ENCODE measurements at places on chromosomes 4 and X. TPM values are rescaled to one million over a fixed set of nuclear protein-coding genes. Genes with fewer than 3 reads are reported as not detected.
A peak's percentile ranks its signal among the peaks of the same experiment; 100 is the strongest.

DNA sequence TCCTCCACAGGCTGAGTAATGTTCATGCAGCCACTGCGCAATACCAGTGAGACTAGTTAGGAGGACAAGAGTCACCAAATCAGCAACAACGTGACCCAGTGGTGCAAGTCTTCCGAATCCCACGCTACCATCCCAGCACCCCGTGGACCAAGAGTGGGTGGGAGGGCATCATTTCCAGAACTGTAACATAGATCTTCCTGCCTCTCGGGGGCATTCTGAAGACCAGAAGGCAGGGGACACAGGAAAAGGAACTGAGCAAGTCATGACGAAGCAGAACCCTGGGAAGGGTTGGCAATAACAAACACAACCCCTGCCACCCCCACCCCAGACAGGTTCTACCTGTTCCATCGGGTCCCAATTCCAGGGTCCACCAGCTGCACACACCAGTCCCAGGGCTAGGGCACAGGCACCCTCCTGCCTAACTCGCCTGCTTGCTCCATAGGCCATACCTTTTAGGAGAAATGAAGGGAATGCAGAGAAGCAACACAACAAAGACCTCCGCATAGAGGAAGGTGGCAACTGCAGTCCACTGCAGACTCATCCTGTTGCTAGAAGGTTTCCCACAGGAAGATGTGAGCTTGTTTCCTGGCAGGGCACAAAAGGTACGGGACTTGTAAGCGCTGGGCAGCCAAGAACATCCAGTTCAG, 1.4 kb downstream of the BCAP31 start:
- DNase-seq: no peak

GRCh38 chrX:136272325-136272724, 21.1 kb upstream of the MAP7D3 start:
- no peak for DNase-seq

- no peak for DNase-seq
Observed at GRCh38 chr4:16245241-16245640, 19.0 kb upstream of the TAPT1 start.

- peak; percentile 24 for DNase-seq
Observed at GRCh38 chr4:173698557-173699262, 168.7 kb upstream of the HAND2 start.

GRCh38 chr4:89204624-89205023, 93.3 kb downstream of the TIGD2 start:
- no peak for DNase-seq

- no peak for DNase-seq
Observed at GRCh38 chr4:10371869-10372471, 85.3 kb downstream of the ZNF518B start.

DNA sequence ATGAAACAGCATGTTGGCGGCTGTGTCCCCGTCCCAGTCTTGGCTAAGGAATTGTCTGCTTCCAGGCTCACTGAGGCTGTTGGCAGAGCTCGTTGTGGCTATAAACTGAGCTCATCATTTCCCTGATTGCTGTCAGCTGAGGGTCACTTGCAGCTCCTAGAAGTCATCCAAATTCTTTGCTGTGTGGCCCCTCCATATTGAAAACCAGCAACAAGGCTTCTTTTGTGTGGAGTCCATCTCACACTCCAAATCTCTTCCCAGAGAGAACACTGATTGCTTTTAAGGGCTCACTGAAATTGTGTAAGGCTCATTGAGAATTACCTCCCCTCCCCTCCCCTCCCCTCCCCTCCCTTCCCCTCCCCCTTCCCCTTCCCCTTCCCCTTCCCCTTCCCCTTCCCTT, 23.3 kb downstream of the TBC1D14 start:
- no peak for DNase-seq

DNA sequence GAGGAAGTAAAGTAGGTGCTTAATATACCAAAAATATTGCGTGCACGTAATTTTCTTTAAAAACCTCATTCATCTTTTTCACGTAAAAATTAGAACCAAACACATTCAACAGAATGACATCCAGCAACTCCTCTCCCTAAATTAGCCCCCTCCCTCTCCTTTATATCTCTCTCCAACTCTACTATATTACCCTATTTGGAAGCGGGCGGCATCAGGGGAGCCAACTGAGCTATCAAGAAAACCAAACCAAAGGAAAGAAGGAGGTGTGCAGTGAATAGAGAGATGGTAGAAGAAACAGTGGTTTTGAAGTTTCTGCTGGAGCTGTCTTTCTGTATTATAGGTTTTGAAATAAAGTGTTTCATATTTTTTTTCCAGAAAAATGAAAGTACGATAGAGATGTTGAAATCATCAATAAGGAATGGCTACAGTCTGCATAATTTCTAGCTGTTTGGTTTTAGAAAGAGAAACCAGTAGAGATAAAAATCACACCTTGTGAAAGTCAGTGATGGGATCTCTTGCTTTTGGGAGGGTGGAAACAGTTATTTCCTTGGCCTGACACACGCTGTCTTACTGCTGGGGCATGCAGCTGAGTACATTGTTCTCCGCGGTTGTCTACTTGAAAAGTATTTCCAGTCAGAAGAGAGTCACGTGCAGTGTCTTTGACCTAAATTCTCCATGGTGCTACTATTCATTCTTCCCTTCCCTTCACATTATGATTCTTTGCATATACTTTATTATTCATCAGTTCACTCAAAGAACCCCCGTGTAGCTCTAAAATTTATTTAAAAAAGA, 94.1 kb upstream of the WDR17 start:
- no peak for DNase-seq

DNA sequence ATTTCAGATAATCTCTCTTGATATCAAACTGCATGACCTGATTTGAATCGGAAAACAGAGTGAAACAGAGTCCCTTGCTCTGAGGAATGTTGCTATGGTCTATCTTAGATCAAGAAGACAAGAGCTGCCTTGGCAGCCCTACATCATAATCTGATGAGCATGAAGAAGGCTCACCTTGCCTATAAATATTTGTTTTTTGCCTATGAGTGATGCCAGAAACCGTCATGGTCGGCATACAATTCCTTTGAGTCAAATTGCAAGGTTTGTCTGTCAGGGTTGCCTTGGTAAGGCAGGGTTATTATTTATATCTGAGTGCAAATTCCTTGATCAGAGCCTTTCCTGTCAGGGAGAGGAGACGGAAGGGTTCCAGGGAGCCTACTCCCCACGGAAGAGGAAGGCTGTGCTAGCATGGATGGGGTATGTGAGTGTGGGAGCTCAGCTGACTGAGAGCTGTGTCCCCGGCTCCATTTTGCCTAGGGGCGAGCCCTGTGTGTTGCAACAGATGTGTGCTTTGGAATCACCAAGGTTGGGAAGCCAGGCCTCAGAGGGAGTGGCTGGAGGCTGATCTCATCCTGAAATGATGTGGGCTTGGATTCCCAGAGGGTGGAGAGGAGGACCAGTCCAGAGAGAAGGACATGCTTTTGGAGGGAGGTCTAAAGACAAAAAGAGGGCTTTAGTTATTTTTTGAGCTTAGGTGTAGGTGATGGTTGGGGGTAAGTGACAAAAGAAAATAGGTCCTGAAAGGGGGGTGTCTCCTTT, 43.6 kb downstream of the RTL9 start:
- DNase-seq: no peak

The CSN1S1 gene
- total RNA-seq: not detected

- no peak for DNase-seq
Observed at GRCh38 chr4:53703267-53703655, 112.0 kb upstream of the LNX1 start.

GRCh38 chr4:48781968-48782367, 1.9 kb upstream of the FRYL start:
- DNase-seq: no peak

DNA sequence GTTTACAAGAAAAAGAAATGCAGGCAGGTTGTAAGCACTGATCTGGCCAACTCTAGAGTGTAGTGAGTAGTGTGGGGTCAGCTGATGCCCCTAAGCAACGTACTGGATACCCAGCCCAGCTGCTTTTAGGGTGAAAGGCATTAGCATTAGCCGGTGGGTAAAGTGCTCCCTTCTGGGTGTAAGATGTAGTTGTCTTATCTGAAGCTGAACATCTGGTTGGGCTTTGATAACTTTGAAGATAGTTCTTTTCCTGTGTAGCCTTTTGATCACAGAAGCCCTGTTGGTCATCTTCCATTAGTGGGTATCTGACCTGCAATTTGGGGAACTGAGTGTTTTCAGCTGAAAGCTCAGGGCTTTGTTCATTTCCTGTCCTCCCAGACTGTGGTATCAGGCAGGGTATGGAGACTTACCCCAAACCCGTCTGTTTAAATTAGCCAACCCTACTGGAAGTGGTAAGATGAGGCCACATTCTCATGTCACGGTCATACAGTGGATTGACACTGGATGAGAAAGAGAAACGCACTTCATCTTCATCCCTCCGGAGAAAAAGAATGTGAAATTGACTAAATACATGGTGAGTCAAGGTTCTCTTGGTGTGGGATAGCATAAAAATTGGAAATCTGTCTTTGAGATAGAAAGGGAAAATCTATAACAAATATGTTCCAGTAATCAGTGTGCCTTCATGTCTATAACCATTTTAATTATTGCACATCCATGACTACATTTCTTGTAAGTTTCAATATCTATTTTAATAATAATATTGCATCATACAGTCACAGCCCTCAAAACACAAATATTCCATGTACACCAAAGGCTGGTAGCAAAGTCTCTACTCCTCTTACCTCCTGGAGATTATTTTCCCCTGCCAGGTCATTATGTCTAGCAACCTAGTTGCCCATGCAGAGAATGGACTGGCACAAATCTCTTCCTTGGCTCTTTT, 8.7 kb downstream of the RHOH start:
- no peak for DNase-seq

- no peak for DNase-seq
Observed at GRCh38 chr4:153595894-153596601, 88.0 kb upstream of the TLR2 start.

- DNase-seq: no peak
Observed at GRCh38 chrX:37796310-37796709, 16.5 kb downstream of the CYBB start.

The SOWAHB gene
- total RNA-seq: 3.0 TPM

The SHOX gene
- not detected for total RNA-seq

The DMRTC1 gene
- total RNA-seq: 0.31 TPM

The HSD17B13 gene
- 0.72 TPM for total RNA-seq

DNA sequence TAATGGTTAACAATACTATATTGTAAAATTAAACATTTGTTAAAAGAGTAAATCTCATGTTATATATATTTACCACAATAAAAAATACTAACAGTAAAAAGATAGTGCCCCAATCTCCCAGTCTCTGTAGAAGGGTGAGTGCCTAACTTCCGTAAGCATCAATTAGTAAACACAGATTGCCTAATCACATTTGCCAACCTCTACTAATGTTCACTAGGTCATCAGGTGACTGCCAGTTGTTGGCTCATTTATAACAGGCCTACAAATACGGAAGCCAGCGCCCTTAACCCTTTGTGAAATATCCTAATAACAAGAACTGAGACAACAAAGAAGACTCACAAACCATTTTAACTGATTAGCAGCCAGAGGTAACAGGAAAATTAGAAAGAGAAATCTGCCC, 345.1 kb downstream of the INPP4B start:
- DNase-seq: no peak

The ASB5 gene
- not detected for total RNA-seq

DNA sequence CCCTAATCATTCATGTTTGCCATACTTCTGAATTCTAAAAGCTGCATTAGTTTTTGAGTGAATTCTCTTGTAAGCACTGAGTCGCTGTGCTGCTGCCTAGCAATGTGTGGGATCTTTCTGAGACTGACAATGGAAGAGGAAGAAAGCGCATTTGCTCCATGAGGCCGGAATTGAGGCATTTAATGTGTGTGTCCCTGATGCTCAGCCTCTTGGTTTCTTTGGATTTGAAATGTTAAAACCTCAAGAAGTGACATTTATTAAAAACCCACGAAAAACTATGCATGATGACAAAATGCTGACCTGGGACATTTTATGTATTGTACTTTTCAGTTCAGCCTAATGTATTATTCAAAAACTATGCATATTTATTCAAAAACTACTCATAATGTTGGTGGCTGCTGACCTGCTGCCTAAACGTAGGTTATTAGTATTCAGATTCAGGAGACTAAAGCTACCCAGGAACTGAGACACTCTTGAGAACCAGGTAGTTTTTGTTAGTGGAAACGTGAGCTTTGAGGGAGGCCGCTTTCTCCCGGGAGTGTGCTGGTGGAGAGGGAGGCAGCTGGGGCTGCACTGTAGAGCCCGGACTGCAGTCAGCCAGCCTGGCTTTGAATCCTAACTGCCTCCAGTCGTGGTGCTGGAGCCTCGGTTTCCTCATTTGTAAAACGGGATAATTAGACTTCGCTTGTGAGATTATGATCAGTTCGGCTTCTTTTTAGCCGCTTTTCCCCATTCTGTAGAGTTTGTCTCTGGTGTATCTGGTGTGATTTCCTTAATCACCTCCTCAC, 11.3 kb downstream of the RGS12 start:
- no peak for DNase-seq

The SOD3 gene
- total RNA-seq: 31.2 TPM

DNA sequence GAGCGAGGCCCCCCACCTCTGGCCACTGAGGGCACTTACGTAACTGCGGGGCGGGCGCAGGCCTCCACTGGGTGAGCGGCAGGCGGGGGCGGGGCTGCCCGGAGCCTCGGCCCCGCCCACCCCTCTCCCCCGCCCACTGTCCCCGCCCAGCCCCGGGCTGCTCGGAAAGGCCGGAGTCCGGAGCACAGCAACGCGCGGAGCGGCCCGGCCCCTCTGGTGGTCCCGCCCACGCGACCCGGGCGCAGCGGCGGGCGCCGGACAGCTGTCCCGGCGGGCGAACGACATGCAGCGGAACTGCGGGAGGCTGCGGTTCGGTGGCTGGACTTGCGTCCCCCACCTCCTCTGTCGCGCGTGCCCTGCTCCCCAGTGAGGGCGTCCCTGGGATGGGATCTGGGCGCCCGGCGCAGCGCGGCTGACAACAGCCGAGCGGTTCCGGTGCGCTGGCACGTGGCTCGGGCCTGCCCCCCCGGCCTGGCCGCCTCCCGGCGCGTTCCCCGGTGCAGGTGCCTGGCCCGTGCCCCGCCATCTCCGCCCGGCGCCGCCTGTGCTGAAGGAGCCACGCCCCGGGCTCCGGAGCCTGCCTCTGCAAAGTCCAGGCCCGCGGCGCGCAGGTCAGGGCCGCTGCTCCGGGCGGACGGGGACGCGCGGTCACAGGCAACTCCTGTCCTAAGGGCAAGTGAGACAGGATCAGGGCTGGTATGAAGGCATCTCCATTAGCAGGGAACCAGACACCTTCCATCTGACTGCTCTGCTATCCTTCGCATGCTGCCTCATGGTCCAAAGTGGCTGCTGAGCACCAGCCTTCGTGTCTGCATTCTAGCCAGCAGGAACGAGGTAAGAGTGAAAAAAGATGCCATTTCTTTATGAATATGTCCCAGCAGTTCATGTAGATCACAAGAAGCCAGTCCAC, 21.8 kb upstream of the JAKMIP1 start:
- peak; percentile 58 for DNase-seq

DNA sequence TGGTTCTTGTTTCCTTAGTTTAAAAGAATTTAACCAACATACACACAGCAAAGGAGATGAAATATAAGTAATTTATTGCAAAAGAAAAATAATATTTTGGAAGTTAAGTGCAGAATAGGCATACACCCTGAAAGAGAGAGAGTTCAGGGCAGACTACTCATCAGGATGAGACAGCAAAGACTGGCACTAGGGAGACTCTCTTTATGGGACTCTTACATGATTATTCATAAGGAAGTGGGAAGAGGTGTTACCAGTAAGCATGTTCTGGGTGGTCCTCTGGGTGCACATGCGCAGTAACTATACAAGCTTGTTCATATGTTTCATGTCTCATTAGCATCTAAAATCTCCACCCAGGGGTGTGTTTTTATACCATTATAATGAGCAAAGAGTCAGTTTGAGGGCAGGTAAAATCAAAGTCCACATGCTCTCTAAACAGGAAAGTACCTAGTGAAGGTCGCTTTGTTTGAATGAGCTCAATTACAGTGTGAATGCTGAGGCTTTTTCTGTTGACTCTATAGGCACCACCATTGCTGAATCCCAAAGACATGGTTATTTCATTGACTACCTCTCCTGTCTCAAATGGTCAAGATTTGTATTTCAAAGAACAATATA, 38.2 kb upstream of the PRDM5 start:
- no peak for DNase-seq
